Cerebellar nuclear complex (tissue), 1 donor: ENCODE measurements at places on chromosomes 7 and 10.

DNA sequence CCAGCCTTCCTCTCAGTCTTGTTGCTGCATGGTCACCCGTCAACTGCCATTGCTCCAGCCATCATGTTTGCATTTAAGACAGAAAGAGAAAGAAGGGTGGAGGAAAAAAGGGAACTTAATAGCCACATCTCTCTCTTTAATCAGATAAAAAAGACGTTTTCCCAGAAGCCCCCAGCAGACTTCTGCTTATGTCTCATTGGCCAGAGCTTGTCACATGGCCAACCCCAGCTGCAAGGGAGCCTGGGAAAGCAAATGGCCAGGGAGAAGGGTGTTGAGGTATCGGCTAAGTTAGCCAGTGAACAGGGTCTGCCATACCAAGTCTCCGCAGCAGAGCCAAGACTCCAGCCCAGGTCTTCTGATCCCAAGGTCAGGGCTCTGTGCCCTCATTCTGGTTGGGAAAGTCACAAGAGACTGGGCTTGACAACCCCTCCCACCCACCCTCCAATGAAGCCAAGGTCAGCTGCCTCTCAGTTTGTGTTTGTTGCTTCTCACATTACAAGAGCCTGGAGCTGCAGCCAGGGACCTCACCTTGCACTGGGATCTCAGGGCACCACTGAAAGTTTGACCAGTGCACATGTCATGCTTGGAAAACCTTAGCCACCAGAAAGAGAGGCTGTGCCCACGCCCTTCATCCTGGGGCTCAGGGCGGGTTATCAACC, 80.3 kb upstream of the LYZL2 start:
- no peak for DNase-seq

DNA sequence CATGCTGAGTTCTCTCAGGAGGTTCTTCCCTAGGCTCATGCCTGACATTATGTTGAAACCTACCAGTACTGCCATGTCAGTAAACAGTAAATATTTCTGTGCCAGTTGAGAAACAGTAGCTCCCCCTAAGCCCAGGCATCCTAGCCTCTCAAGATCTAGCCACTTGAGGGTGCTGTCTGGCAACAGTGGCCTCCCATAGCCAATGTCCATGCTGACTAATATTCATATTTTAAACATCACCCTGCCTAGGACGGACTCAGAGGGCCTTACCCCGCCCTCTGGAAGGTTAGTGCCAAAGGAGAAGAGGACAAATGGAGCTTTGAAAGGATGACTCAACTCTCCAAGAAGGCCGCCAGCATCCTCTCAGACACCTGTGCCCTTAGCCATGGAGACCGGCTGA, 7.7 kb downstream of the ACSM6 start:
- no peak for DNase-seq

- no peak for DNase-seq
Observed at GRCh38 chr7:81526971-81527370, 242.9 kb downstream of the HGF start.

- no peak for DNase-seq
Observed at GRCh38 chr7:131778601-131779000, 222.2 kb upstream of the PODXL start.

- DNase-seq = no peak
Observed at GRCh38 chr10:42734536-42734935, 48.1 kb upstream of the BMS1 start.

- no peak for DNase-seq
Observed at GRCh38 chr10:47016564-47016963, 105.3 kb downstream of the PTPN20 start.

GRCh38 chr10:93912444-93912843, 18.7 kb downstream of the SLC35G1 start:
- no peak for DNase-seq

- no peak for DNase-seq
Observed at GRCh38 chr10:87658858-87659555, 671 bp upstream of the PAPSS2 start.

DNA sequence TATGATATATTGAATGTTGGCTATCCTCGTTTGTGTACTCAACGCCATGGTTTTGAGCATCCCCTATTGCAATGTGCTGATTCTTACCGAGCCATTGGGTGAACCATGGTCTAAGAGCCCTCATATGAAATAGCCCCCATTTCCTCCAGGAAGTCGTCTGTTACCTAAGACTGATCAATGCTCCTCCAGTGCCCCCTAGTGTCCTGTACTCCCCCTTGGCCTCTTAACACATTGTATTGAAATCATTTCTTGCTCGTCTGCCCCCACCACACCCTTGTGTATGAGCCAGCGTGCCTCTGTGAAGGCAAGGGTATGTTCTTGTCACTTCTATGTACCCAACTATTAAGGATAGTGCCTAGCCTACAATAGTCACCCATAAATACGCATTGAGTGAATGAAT, 11.2 kb upstream of the SLC35B4 start:
- DNase-seq = no peak

DNA sequence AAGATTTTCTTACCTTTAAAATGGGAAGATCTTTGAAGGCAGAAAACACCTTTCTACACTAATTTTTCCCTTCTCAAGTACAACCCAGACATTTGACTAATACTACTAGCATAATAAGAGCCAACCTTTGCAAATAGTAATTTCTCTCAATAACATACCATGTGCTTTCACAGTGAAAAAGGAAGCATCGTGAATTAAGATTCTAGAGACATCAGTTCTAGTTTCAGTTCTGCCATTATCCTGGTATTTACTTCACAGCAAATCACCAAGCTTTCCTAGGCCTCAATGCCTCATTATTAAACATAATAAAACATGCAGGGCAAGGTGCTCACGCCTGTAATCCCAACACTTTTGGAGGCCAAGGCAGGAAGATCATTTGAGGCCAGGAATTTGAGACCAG, 24.9 kb downstream of the GSAP start:
- no peak for DNase-seq

- DNase-seq = no peak
Observed at GRCh38 chr10:43417950-43418768, 9.2 kb upstream of the HNRNPF start.

DNA sequence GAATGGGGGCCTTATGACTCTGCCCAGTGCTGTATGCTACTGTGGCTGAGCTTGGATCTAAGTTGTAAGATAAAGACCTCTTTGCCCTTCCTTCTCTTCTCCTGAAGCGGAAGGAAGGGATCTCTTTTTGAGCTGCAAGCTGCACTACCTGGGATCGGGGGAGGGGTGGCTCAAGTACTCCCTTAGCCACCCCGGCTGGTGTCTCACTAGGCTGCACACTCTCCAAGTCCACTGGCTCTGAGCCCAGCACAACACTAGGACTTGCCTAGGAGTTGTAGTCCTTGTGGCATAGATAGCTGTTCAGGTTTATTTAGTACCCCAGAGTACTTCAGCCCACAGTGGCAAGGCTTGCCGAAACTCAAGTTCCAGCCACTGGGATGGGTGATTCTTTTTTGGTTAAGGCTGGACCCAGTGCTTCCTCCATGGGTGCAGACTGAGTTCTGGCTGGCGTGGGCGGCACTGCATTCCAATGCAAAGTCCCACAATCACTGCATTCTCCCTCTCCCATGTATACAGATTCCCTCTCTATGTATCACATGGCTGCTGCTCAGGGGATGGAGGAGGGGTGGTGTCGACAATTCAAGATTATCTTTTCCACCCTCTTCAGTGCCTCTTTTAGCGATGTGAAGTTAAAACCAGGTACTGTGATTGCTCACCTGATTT, 76.2 kb upstream of the SLC25A13 start:
- no peak for DNase-seq

DNA sequence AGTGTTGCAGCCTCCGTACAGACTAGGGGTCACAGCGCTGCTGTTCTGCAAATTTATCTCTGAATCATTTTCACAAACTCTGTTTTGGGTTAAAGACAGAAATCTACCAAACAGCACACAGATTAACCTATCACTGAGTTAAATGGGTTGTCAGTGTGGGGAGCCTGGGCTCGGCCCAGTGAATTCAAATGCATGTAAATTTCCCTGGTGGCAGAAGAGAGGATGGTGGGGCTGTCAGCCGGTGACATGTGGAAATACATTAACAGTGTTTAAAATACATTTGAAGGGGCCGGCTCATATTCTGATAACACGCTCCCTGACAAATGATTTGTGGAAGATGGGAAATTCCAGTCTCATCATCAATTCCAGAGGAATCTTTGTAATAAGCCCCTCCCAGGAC, 309.6 kb upstream of the MKI67 start:
- DNase-seq = no peak

DNA sequence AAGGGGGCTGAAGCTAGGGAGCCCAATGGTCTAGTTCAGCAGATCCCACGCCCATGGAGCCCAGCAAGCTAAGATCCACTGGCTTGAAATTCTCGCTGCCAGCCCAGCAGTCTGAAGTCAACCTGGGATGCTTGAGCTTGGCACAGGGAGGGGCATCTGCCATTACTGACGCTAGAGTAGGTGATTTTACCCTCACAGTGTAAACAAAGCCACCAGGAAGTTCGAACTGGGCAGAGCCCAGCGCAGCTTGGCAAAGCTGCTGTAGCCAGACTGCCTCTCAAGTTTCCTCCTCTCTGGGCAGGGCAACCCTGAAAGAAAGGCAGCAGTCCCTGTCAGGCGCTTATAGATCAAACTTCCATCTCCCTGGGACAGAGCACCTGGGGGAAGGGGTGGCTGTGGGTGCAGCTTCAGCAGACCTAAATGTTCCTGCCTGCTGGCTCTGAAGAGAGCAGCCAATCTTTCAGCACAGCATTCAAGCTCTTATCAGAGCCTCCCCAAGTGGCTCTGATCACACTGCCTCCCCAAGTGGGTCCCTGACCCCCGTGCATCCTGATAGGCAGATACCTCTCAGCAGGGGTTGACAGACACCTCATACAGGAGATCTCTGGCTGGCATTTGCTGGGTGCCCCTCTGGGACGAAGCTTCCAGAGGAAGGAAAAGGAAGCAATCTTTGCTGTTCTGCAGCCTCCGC, 167.8 kb downstream of the CCDC71L start:
- DNase-seq = no peak

DNA sequence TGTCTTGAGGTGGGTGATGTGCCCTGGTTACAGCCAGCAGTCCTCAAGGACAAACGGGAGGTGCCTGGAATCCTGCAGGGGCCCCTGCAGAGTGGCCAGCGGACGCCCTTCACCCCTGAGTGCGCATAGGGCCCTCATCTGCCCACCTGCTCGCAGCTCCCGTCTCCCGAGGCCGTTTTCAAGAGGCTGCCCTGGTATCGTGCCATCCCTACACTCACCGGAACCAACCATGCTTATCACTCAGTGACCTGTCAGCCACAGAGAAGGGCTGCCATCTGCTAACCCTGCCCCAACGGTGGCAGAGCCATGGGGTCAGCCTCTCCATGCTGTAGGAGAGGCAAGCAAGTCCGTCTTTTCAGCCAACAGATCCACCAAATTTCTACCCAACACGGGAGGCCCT, 122.0 kb downstream of the FAM53B start:
- DNase-seq = no peak

GRCh38 chr10:30829901-30830300, 200.3 kb upstream of the LYZL2 start:
- DNase-seq = no peak

- no peak for DNase-seq
Observed at GRCh38 chr10:30583778-30584415, 45.7 kb downstream of the LYZL2 start.

GRCh38 chr10:28400681-28401080, 97.8 kb upstream of the MPP7 start:
- DNase-seq = no peak

DNA sequence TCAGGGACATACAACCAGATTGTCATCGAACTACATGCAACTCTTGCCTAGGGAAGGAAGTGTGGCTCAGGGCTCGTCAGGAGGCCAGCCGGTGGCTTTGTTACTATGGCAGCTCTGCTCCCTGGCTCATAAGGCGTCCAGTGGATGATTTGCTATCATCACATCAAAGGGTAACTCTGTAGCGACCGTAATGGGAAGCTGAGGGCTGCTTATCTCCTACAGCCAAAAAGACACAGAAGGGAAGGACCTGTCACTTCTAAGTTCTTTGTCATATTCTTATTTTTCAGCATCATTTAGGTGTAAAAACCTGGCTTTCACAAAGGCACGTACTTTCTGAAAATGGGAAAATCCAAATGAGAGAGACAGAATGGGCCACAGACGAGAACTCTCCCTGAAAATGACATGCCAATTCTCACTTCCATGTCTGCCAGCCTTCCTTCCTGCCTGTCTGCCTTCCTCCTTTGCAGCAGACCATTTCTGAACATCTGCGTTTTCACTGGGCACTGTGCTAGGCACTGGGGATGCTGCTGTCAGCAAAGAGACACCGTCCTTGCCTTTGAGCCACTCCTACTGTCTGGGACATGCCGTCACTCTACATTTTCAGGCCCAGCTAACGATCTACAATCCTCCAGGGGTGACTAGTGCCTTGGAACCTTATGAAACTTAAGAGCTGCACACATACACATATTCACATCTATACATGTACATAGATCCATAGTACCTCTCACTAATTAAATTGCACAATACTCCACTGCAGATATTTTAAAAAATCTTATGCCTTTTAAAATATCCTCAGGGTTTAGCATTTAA, 26.9 kb downstream of the ENKUR start:
- DNase-seq = no peak

- DNase-seq = no peak
Observed at GRCh38 chr7:135553346-135553745, 4.4 kb upstream of the NUP205 start.

DNA sequence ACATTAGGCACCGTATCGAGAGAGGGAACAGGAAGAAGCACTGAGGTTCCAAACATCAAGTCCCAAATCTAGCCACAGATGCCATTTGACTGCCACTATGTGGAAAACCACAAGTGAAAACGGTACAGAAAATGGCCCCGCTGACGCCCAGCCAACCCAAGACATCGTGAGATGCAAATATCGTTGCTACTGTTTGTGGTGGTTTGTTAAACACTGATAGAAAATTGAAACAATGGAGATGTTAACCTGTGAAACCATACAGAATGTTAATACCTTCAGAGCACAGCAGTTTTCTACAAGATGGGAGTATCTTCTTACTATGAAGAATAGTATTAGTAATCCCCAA, 152.4 kb upstream of the LRRTM3 start:
- DNase-seq = no peak

GRCh38 chr7:83677180-83677866, 28.4 kb upstream of the SEMA3E start:
- DNase-seq = no peak

GRCh38 chr7:1289666-1290025, 57.0 kb downstream of the UNCX start:
- DNase-seq = no peak

GRCh38 chr10:49596836-49597235, 13.3 kb upstream of the SLC18A3 start:
- DNase-seq = no peak

DNA sequence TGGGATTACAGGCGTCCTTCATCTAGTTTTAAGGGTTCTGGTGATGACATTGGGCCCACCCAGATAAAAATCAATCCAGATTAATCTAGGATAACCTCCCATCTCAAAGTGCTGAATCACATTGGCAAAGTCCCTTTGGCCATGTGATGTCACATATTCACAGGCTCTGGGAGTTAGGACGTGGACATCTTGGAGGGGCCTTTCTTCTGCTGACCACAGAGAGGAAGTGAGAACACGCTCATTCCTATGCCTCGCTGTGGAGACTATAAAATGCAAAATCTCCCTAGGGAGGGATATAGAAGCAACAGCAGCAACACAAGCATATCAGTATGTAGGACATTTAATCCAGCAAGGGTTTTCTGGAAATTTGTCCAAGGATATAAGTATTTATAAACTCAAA, 266.0 kb upstream of the PITRM1 start:
- no peak for DNase-seq
